ENCODE measurements at places on chromosomes 13 and 19.

DNA sequence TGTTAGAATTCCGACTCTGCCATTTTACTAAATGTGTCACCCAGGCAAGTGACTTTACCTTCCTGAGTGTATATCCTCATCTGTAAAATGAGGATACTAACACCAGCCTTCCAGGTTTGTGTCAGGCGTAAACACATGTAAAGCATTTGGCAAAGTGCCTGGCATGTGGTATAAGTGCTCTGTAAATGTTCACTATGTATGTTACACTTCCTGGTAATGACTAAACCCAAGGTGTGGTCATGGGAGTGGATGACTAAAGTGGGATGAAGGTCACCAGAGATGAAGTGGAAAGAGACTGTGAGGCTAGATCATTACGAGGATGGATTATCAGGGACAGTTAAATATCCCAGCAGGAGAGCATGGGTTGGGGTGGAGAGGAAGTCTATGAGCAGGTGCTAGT lies 25.6 kb downstream of the DEDD2 start:
- no peak for DNase-seq

- peak; percentile 41 for DNase-seq
Measured at GRCh38 chr19:5698635-5699422, 8.7 kb downstream of the RPL36 start.

- peak; percentile 57 for DNase-seq
Measured at GRCh38 chr19:19866611-19867248, 1.0 kb downstream of the ZNF253 start.

- DNase-seq, result peak; percentile 56
Measured at GRCh38 chr19:4596033-4596904, 36.8 kb upstream of the SEMA6B start.

DNA sequence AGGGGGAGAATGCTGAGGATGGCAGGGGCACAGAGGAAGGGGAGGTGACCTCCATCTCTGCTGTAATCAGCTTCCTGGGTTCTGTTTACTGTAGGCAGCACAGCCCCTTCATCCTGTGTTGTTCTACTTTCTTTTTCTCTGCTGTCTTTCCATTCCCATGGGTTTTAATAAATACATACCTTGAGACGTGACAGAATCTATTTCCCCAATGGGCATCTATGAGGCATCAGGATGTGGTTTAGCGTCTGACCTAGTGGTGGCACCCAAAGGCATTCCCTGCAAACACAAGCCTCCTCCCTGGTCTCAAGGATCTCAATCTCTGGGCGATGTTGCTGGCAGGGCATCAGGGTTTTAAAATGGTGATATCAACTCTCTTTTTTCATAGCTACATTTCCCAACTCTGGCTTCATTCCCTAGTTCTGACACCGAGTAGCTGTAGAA lies 60.8 kb downstream of the ALOX5AP start:
- no peak for DNase-seq

DNA sequence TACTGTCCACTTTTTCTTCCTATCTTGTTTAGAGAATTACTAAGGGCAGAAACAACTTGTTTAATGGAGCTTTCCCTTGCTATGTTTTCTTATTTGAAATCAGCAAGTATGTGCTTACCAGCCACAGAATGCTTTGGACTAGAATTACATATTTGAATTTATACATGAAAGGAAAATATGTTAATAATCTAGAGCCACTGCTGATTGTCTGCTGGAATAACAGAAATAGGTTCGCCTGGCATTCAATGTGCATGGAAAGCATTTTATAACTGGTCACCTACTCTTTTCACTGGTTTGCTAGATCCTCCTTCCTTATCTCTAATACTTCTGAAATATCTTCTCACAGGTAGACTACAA lies 8.0 kb downstream of the EFNB2 start:
- no peak for DNase-seq

GRCh38 chr19:5225486-5226345 lies 114.9 kb downstream of the PTPRS start:
- no peak for DNase-seq

DNA sequence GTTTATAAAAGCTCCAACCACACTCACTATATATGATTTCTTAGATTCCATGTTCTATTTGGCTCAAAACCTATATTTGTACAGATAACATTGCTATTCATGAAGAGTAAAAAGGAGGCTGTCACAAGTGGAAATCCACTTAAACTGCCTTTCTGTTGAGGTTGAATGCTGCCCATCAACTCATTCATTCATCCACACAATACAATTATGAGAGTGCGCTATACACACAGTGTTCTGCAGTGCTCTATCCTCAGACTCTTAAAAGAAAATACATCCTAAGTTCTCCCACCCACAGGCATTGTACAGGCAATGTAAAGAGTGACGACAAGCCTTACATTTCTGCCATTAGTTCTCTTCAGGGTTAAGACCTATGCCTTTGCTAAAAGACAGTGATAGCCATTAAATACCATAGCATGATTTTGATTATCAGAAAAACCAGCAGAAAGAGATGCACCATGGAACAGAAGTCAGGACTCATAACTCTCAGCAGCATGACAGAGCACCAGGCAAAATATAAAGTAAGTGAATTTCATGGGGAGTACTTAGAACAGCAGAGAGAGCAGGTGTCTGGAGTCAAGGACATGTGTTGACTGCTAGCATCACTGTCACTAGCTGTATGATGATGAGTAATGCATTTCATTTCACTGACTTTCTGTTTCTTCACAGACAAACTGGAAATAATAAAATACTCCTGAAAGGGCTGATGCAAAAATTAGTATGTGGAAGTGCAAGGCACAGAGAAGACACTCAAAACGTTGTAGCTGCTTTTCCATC lies 218.0 kb downstream of the RBM26 start:
- DNase-seq, result no peak
